ENCODE measurements at places on chromosomes 1 and 21.

DNA sequence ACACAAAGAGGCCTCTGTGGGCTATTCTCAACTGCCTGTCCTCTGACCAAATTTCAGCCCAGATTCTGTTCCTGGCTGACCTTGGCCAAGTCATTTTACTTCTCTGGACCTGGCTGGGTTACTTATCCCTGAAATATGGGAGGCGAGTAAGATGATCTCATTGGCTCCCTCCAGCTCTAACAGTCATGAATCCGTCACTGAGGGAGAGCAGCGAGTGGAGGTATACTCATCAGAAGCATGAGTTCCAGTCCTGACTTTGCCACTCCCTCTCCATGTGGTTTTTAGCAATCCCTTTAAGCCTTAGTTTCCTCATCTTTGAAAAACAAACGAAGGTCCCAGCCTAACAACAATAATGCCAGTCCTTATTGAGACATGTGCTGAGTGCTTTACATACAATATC lies 63.5 kb downstream of the CCDC185 start:
- DNase-seq = no peak

GRCh38 chr1:33410091-33410701 lies 20.7 kb downstream of the PHC2 start:
- no peak for DNase-seq

- no peak for DNase-seq
Measured at GRCh38 chr1:36166938-36167905, 11.3 kb downstream of the MAP7D1 start.

DNA sequence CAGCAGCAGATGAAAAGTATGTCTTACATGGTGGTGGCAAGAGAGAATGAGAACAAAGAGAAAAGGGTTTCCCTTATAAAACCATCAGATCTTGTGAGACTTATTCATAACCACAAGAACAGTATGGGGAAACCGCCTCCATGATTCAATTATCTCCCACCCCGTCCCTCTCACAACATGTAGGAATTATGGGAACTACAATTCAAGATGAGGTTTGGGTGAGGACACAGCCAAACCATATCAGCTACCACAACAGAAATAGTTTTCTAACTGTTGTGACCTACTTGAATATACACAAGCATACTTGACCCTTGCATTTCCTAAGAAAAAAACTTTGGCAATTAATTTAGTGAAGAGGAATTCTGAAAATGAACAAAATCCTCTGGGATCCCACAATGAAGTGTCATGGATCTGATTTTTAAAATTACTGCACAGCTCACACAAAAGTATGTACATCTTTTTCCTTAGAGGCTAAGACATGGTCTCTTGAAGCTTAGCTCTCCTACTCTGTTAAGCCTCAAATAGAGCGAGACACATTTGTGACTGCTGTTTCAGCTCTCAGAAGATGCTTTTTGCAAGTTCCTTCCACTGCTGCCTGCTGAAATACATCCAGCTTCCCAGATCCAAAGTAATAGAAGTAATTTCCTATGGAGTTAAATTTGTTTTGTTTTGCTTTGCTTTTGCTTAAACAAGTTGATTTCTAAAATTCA lies 265.8 kb downstream of the DPYD start:
- no peak for DNase-seq

GRCh38 chr1:91725618-91725988 lies 160.3 kb downstream of the TGFBR3 start:
- no peak for DNase-seq

DNA sequence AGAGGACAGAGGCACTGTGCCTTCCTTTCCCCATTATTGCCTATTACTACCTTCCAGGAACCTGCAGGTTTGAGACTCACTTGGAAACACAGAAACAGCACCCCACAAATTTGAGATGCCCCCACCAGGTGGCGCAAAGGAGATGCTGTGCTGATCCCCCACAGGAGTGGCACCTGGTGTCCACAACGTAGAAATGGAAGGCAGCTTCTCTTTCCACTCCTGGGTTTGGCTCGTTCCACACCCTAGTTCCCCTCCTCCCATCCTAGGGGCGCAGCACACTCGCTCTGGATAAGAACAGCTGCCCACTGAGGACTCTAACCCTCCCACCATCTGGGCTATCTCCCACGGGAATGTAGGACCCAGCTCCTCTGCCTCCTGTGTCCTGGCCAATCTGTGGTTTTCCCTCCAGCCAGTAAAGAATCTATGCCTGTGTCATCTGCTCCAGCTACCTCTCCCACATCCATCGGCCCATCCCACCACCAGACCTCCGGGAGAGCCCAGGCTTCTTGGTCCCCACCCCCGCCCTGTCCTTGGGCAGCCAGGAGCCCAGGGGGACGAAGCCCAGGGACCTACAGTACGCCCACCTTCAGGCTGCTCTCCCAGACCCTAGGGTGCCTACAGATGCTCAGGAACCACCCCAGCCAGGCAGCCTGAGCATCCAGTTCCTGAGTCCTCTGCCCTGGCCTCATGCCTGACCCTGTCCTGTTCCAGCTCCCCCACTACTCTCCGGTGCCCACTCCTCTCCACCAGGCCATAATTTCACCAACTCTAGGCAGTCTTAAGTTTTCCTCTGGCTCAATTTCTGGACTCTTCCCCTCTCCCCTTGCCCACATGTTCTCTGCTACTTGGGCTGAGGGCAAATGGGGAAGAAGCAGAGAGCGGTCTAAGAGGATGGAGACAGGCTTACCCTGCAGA lies 549 bp downstream of the THBS3 start:
- DNase-seq = peak; percentile 77

GRCh38 chr1:74780594-74780993 lies 47.6 kb downstream of the TYW3 start:
- no peak for DNase-seq

DNA sequence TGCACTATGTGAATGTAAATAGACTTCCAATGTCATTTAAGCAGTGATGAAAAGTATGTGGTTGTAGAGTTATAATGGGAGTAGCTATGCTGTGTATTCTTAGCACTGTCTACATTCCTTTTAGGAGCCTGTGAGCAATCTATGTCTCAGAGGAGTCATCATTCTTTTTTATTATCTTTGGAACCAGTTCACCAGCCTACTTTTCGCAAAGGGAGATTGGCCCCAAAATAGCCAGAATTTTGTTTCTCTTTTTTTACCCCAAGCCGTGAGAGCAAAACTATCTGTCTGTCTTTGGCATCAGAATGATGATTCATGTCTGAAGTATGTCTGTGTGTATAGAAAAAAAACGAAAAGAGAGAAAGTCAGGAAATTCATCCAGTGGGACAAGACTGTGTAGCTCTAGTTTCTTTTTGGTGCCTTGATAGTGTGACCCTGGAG lies 44.2 kb downstream of the OSBPL9 start:
- DNase-seq = no peak

- no peak for DNase-seq
Measured at GRCh38 chr1:94382201-94382600, 36.0 kb upstream of the ABCD3 start.

DNA sequence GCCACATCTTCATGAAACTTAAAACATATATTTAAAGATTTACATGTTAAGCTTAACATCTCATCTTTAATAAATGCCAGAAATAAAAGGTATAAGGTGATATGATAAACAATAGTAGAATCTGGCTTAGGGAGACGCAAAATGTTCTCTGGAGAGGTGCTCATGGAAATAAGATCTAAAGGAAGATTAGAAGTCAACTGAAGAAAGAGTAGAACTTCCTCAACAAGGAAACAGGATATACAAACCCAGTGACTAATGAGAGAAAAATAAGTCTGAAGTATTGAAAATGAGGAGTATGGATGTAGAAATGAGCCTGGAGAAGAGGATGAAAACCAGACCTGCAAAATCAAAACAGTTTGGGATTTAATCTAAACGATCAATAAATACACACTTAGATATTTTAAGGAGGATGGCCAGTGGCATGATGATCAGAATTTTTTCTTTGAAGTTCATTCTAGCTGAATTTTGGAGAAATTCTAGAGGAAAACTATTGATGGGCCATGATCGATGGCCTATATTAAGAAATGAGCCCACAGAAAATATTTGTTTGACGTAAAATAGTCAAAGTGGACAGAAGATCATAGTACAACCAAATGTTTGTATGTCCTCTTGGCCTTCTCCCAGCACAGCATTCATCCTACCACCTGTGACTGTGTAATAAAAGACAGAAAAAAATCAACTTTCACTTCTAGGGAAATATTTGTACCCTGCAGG lies 387.9 kb upstream of the PTBP2 start:
- no peak for DNase-seq

GRCh38 chr1:185477638-185478580 lies 160.9 kb upstream of the IVNS1ABP start:
- DNase-seq = no peak
